PC-3 (cell line): ENCODE measurements at places on chromosomes 3 and 15. TPM values are rescaled to one million over a fixed set of nuclear protein-coding genes. Genes with fewer than 3 reads are reported as not detected.

The CHRNA7 gene
- 0.73 and 1.0 TPM in 2 replicates for total RNA-seq

The CD200 gene
- total RNA-seq: not detected in 2 replicates

The GP9 gene
- total RNA-seq: not detected in 2 replicates

The GOLGA6L7 gene
- not detected in 2 replicates for total RNA-seq

The ACKR4 gene
- total RNA-seq: not detected in 2 replicates

The TGM5 gene
- total RNA-seq: not detected in 2 replicates

The CNTN4 gene
- not detected in 2 replicates for total RNA-seq

The GOLGA6D gene
- not detected in 2 replicates for total RNA-seq

The SERPINI2 gene
- total RNA-seq: not detected in 2 replicates

The PLOD2 gene
- total RNA-seq: 76.1 and 84.8 TPM in 2 replicates

The PROS1 gene
- 5.5 and 5.8 TPM in 2 replicates for total RNA-seq

The ACAP2 gene
- 27.0 and 33.5 TPM in 2 replicates for total RNA-seq

The TOP2B gene
- 79.0 and 107 TPM in 2 replicates for total RNA-seq

The MRAS gene
- total RNA-seq: 2.8 and 5.3 TPM in 2 replicates

The ULK3 gene
- total RNA-seq: 20.3 and 29.7 TPM in 2 replicates

The LRRC2 gene
- total RNA-seq: 0.26 and 0.35 TPM in 2 replicates

The FAM81A gene
- total RNA-seq: 2.5 and 8.1 TPM in 2 replicates

The ARNT2 gene
- total RNA-seq: 0.11 and 0.35 TPM in 2 replicates

The GABRB3 gene
- total RNA-seq: 4.5 and 6.1 TPM in 2 replicates

The NFKBIZ gene
- total RNA-seq: 63.0 and 70.2 TPM in 2 replicates

The CGNL1 gene
- total RNA-seq: 0.66 and 0.86 TPM in 2 replicates

The CFAP100 gene
- total RNA-seq: not detected in 2 replicates

The VIPR1 gene
- 3.7 and 7.0 TPM in 2 replicates for total RNA-seq

The PLA2G4E gene
- total RNA-seq: not detected in 2 replicates

The MAN2C1 gene
- total RNA-seq: 120 and 126 TPM in 2 replicates

The GOLGA8Q gene
- not detected in 2 replicates for total RNA-seq

The MST1 gene
- 1.7 and 2.8 TPM in 2 replicates for total RNA-seq
